Hematopoietic multipotent progenitor cell treated with erythropoietin and hydrocortisone succinate and interleukin-3 and kit ligand, for 6 days (in vitro differentiated cells): ENCODE measurements at places on chromosomes 2 and 18.

DNA sequence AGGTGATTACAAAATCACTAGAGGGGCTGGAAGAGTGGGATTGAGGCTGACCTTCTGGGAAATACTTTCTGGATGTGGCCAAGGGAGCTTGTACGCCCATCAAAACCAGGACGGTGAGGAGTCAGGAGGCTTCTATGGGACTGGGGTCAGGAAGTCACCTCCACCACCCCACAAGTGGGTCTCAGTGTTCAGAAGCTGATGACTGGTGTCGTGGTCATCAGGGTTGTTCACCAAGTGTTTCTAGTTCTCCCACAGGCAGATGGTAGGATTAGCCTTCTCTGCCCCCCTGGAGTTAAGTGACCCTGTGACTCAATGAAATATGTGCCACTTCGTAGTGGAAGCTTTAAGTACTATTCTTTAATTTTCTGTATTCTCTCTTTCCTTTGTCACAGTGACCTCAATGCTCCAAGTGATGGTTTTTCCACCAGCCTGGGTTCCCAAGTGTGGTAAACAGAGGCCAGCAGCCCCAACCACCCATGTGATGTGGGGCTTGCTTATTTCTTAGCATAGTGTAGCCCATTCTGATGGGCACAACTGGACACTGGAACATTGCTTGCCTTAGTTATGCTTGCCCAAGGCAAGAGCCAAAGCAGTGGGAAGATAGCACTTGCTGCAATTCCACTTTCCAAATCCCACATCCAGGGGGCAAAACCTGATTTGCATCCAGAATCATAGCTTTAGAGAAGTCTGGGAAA is 258.8 kb downstream of the CYP26B1 start:
- no peak for DNase-seq

- no peak for DNase-seq
These were observed 22.6 kb upstream of the RNF125 start for GRCh38 chr18:31996007-31996406.

- peak; percentile 80 for DNase-seq
These were observed 580 bp upstream of the NDUFV2 start for GRCh38 chr18:9101730-9102507.

- no peak for DNase-seq
These were observed 4.1 kb downstream of the SPATS2L start for GRCh38 chr2:200310545-200310971.

GRCh38 chr2:101263377-101263800 is 10.7 kb downstream of the CNOT11 start:
- no peak for DNase-seq

GRCh38 chr2:109129356-109129920 is 433 bp downstream of the SH3RF3 start:
- no peak for DNase-seq

- no peak for DNase-seq
These were observed 43.4 kb downstream of the COMMD1 start for GRCh38 chr2:61948661-61949457.

- DNase-seq, result no peak
These were observed 49.2 kb upstream of the KCNG2 start for GRCh38 chr18:79748321-79749180.

GRCh38 chr18:41096504-41096903 is 858.5 kb upstream of the PIK3C3 start:
- DNase-seq, result no peak

GRCh38 chr18:7370802-7371201 is 139.9 kb downstream of the LRRC30 start:
- peak; percentile 10 for DNase-seq

GRCh38 chr2:106299696-106300095 is 105.6 kb upstream of the UXS1 start:
- DNase-seq, result no peak
